ENCODE measurements at places on chromosomes 7 and 10.

- DNase-seq, result no peak
These were observed 13.1 kb downstream of the BLVRA start for GRCh38 chr7:43771573-43771972.

DNA sequence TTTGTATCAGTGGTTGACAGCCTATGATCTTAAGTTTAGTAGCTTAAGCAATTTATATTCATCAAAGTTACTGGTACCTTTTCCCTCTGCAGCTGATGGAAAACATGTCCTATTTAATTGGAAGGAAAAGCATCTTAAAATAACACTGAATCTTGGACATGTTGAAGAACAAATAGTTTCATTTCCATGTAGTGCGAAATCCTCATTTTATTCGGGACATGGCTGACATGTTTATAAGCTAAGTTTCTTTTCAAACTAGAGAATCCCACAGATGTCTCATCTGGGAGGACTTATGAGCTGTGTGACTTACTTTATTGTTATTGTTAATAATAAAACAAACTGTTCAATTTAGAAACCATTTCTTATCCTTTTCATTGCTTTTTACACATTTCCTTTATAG, 461.0 kb downstream of the SUGCT start:
- DNase-seq, result no peak

DNA sequence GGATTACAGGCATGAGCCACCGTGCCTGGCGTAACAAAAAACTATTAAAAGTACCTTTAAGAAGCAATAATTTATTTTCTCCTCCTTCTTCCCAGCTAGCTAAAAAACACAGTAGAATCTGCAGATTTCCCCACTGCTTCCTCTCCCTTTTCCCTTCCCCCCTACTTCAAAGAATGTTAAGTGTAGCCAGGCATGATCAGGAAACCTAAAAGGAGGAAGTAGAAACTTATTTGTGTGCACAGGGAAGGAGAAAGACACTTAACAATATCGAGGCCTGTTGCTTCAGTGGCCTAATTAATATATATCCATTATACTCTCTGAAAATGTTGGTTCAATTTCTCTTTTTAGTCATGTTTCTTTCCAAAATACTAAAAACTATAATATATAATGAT, 127.7 kb downstream of the NRBF2 start:
- DNase-seq, result no peak

- DNase-seq, result no peak
These were observed 54.7 kb upstream of the ANTXRL start for GRCh38 chr10:46232084-46232483.

GRCh38 chr10:59397961-59398360, 35.6 kb upstream of the FAM13C start:
- DNase-seq, result no peak

DNA sequence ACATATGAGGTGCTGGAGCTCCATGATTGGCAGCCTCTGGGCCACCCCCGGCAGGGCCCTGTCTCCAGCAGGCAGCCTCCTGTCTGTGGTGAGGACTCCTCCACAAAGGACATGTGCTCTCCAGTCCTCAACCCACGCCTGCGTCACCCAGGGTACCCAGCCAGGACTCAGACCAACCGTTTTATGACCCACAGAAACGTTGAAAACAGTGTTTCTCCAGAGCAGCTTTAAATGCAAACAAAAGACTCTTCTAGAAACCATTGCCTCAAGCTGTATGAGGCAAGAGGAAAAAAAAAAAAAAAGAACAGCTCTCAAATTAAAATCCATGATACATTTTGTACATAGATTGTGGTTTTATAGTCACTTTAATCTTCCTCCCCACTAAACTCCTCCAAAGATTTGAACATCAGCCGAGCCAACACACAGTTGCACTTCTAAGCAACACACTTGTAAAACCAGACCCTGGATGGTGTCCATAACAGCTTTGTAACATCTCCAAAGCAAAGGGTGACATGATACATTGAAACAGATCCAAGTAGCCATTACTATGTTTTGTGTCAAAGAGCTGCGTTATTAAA, 175.0 kb upstream of the LYZL2 start:
- no peak for DNase-seq

DNA sequence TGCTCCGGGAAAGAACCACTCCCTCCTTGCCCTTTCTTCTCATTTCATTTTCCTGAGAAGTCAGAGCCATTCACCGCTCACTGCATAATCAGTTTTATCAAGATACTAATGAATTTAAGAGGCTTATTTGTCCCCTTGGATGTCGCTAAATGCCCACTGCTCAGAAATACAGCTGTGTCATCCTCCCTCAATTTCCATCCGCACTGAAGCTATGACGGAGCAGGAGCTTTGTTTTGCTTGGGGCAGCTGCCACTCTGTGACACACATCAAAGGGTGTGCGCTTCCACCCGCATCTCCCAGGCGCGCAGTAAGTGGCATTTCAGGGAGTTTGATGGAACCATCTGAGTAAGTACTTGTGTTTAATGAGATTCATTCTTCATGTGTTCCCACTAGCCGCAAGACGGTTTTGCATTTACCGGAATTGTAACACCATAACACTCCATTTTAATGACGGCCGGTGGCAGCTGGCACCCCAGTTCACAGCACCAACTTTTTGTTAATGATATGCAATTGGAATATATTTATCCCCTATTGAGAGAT, 103.8 kb upstream of the PARD3 start:
- no peak for DNase-seq

GRCh38 chr7:127396184-127396583, 3.7 kb upstream of the ZNF800 start:
- peak; percentile 53 for DNase-seq

- no peak for DNase-seq
These were observed 569.3 kb downstream of the TCERG1L start for GRCh38 chr10:130741901-130742855.

GRCh38 chr10:75538144-75538543, 106.7 kb downstream of the LRMDA start:
- DNase-seq, result no peak

- DNase-seq, result no peak
These were observed 18.6 kb downstream of the MINDY3 start for GRCh38 chr10:15841696-15842095.

DNA sequence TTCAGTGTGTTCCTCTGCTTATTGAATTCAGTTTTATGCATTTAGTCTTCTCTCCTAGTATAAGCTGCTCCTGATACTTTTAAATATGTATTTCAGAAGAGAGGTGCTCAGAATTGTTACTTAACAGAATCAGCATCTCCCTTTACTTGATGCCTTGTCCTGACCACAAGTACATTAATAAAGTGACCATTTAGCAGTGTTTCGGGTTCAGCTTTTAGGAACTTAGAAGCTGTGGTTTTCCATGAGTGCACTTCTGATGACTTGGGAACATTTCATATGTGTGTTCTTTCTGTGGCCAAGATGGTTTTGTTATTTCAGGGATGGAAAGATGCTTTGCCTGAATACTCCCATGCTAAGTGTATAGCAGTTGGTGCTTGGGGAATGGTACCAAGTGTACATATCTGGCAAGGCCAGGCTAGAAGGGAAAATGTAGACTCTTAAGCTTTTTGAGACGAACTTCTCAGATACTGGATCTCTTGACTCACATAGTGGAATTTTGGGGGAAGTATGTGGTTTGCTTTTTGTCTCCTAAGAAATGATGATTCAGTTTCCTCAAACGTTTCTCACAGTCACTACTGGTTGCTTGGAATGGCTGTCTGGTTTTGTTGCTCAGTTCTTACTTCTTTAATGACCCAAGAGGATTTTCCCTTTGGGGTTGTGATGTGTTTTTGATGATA, 17.2 kb downstream of the SGPL1 start:
- no peak for DNase-seq

GRCh38 chr10:110778211-110778610, 93.5 kb upstream of the PDCD4 start:
- DNase-seq, result no peak

- no peak for DNase-seq
These were observed 108.7 kb upstream of the RHOBTB1 start for GRCh38 chr10:61052469-61053205.

- DNase-seq, result peak; percentile 63
These were observed 27.1 kb downstream of the LRRC20 start for GRCh38 chr10:70355051-70356021.

GRCh38 chr10:7311218-7311849, 99.5 kb downstream of the SFMBT2 start:
- DNase-seq, result no peak

GRCh38 chr7:157668221-157668883, 331.5 kb downstream of the DNAJB6 start:
- no peak for DNase-seq

DNA sequence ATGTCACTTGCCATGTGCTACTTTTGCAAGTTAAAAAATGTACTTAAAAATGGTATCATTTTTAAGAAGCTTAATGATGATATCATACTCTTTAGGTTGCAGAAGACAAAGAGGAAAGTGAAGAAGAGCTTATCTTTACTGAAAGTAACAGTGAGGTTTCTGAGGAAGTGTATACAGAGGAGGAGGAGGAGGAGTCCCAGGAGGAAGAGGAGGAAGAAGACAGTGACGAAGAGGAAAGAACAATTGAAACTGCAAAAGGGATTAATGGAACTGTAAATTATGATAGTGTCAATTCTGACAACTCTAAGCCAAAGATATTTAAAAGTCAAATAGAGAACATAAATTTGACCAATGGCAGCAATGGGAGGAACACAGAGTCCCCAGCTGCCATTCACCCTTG, 6.1 kb downstream of the LMOD2 start:
- DNase-seq, result no peak

DNA sequence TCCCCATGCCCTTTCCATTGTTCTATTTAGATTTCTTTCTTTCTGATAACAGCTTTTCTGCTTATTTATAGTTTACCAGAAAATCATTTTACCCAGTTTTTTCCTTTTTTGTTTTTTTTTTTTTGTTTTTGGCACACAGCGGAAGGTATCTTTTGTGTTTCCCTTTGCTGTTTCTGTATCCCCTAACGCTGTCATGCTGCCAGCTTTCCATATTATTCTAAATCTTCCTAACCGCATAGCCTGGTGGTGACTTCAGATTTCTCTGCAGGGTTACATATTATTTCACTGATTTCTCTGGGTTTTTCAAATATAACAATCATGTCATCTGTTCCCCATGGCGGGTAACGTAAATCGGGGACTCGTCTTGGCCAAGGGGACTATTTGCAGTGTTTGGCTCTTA, 4.0 kb upstream of the SLC29A4 start:
- DNase-seq, result no peak

GRCh38 chr7:2109936-2110609, 122.7 kb downstream of the MAD1L1 start:
- DNase-seq, result peak; percentile 34

DNA sequence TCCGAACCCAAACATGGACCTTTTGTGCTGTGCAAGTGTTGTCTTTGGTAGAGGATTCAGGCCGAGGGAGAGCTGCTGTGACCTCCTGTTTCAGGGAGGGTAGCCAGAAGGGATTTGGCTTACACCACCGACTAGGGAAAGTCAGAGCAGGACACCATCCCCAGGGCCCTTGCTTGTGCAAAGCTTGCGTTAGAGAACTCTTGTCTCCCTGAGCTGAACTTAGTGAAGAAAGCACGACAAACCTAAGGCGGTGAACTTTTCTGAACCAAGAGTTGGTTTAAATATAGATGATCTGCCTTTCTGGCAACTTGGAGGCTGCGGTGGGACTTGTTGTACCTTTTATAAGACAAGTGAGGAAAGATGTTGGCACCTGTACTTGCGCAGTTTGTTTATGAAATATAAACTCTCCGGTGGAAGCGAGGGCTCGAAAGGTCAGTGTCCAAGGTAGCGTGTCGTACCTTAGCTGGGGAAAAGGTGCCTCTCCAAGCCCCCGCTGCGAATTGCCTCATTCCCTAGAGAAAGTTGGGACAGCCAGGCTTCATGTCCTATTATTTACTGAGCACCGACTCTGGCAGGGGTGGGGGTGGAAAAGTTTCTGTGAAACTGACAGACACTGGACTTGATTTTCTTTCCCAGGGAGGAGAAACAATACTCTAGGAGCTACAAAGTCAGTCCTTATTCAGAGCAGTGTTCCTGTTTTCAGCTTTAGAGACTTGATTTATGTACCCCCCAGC, 31.6 kb downstream of the WBP1L start:
- DNase-seq, result no peak

- DNase-seq, result no peak
These were observed 1235.3 kb upstream of the AUTS2 start for GRCh38 chr7:68362745-68363518.

DNA sequence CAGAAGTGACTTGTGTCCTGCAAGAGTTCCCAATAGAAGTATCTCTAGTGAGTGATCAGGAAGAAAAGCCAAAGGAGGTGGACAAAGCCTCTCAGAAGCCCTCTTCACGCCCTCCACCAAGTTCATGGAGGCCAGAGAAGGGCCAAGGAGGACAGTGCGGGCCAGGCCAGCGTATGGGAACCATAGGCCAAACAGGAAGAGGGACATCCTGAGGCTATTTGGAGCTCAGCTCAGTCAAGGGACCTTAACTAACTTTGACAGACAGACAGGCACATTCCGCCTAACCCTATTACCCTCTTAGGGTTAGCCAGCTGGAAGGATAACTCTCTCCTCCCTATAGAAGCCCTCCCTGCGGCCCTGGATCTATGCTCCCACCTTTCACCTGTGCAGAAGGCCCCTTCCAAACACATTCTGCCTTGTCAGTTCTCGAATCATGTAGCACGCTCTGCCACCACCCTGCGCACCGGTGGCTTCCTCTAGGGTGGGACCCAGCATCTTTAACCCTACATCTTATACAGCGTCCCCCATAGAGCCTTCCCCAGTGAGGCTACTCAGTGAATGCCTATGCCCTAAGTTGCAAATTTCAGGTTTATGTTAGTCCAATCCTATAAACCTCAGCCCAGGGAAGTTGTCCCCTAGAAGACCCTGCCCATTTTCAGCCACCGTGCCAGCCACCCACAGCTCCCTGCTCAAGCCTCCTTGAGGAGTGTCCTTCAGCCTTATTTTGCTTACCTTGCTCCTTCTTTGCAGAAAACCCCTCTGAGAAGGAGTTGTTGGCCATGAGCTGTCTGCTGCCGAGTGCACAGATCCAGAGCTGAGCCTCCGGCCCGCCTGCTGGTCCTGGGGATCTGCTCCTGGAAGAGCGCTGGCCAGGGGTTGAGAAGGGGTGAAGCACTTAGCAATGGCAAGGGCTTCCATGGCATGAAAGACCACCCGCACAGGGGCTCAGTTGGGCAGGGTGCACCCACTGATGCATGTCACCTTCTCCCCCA, 36.9 kb downstream of the FRMPD2 start:
- DNase-seq, result no peak

GRCh38 chr10:7230951-7231350, 179.9 kb downstream of the SFMBT2 start:
- DNase-seq, result no peak

- no peak for DNase-seq
These were observed 11.9 kb downstream of the TSPAN13 start for GRCh38 chr7:16765436-16765859.

GRCh38 chr10:110160522-110160921, 46.9 kb upstream of the MXI1 start:
- DNase-seq, result no peak

- no peak for DNase-seq
These were observed 117.0 kb upstream of the FAM204A start for GRCh38 chr10:118458957-118459641.

- no peak for DNase-seq
These were observed 134.6 kb downstream of the TCERG1L start for GRCh38 chr10:131176907-131177306.

All from CD4-positive, alpha-beta T cell treated with Interferon gamma for 1 hour (primary cell).